ENCODE measurements at places on chromosomes 4 and X.

DNA sequence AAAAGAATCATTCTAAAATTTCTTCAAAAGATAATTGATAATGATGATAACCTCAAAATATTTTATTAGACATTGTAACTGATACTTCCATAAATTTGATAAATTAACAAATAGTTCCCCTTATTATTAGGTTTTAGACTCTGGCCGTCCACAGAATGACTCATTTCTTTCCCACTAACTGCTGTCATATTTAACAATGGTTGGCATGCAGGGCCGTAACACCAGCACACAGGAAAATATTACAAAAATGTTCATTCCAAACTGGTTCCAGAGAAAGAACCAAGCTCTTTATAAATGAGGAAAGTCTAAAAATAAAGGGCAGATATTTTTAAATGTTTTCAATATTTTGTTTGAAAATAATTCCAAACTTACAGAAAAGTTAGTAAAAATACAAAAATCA, 28.2 kb downstream of the WDFY3 start:
- no peak for DNase-seq

DNA sequence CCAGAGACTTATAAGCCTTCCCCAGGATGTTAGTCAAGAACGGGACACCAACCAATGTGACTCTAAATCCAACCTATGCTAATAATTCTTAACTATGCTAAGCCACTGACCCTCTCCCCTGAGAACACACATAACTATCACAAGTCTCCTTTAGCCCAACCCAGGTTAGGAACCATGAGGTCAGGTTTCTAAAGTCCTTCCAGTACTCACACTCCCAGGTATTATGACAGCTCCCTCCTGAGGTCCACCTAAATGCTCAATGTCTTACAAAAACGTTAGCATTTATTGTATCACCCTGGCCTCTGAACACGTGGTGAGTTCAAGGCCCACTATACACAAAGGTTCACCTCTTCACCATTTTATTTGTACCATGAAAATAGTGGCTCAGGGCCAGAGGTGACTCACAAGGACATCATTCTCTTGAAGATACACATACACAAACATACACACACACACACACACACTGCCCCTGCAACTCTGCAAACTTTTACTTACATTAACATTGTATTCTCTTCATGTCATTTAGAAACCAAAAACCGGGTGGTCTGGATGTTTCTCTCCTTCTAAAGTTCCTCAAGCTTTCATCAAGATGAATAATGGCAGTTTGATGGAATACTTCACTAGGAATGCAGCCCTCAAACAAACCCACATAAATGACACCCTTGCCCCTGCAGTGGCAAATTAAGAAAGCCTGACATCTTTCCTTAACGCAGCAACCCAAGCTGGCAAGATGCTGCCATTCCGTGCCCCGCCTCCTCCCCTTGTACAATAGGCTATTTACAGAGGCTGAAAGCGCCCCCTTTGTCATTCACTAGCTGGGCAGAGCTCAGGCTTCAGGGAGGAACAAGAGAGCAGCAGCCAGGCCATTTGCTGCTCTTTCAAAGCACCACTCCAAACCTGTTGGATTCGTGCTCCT, 17.7 kb downstream of the ACSL1 start:
- no peak for DNase-seq

- no peak for DNase-seq
Measured at GRCh38 chrX:39954851-39955250, 142.9 kb downstream of the BCOR start.

DNA sequence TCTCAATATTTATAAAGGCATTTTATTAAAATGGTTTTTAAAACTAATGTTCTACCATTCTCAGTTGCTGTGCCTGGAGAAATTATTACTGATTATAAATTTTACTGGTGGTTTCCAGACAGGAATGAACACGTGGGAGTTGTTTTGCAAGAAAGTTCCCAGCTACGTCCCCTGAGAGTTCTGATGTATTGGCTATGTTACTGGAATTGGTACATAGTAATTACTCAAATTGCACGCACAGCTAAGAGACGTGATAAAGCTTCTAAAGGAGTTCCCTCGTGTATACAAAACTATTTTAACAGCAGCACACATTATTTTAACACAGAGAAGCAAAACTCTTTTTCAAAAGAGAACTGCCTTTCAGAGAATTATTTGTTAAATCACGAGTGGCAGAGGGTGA, 292.2 kb downstream of the NLGN4X start:
- DNase-seq = no peak

GRCh38 chr4:154779362-154779947, 1.6 kb upstream of the RBM46 start:
- no peak for DNase-seq

DNA sequence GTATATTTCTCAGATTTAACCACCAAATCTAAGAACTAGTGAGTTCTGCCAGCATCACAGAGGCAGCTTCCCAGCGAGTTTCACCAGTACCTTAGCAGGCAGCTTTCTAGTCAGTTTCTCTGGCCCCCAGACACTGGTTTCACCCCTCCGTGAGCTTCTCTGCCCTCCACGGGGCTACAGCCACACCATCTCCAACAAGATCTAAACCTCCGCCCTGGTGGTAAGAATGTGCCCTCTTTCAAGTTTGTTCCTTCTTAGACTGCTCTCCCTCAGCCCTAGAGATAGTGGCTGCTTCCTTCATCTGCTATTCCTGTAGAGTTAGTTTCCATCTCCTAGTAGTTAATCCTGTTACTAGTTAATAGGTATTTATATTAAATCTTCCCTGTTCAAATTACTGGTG, 60.5 kb upstream of the TAB3 start:
- DNase-seq = no peak

DNA sequence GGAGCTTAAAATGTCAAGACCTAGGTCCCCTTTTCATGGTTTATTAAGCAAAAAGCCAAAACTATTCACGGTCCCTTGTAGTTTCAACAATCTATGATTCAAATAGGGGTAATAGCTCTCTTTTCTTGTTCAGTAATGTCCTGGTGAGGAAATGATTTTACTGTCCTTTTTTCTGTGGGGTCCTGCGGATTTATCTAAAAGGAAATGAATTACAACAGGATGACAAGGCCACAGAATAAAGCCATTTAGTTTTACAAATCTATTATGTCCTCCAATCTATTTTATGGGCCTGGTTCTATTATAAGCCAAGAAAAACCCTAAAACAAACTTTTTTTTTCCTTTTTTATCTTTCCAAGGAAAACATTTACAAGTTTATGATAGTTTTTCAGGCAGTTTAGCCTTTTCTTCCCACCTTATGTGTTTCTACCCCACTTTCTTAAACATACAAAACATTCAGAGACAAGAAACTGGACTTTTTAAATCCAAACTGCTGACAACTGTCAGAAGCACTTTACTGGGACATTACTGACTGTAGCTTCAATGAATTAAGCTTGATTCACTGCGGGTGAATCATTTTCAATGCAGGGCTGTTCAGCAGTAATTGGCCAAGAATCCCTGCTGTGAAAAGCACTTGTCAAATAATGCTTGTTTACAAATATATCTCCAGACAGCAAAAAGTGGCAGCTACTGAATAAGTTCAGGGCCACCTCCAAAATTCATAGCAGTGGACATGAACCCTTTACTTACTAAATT, 4.3 kb downstream of the EPHA5 start:
- no peak for DNase-seq

DNA sequence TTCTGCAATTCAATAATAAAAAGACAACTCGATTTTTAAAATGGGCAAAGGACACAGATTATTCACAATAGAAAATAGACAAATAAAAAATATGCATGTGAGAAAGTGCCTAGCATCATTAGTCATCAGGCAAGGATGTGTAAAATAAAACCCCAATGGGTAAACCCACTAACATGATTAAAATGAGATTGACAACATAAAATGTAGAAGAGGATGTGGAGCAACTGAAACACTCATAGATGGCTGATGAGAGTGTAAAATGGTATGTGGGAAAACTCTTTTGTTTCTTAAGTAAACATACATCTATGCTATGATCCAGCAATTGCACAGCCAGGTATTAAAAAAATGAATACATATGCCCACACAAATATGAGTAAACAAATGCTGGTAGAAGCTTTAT, 177.6 kb downstream of the IQCM start:
- DNase-seq = no peak

DNA sequence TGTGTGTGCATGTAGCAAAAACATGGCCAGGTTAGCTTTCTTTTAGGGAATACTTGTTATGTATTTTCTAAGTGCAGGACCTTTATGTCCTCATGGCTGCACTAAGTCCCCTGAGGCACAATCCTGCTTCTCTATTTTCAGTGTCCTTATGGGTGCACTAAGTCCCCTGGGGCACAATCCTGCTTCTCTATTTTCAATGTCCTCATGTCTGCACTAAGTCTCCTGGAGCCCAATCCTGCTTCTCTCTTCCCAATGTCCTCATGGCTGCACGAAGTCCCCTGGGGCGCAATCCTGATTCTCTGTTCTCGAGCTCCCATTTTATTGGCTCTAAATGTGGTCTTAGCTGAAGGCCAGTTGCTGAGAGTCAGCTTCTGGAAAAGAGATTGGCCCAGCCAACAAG, 49.7 kb upstream of the GPRIN3 start:
- no peak for DNase-seq

DNA sequence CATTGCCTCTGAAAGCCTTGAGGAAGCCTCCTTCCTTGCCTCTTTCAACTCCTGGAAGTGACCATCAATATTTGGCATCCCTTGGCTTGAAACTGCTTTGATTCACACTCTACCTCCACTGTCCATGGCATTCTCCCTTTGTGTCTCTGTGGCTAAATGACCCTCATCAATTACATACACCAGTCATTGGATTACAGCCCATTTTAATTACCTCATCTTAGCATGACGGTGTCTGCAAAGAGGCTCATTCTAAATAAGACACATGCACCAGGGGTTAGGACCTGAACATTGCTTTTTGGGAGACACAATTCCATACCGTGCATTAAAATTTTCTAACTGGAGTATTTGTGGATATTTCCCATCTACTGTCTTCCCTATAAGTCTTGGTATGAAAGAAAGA, 60.7 kb upstream of the FAM9A start:
- DNase-seq = no peak

Data from DMS79 (cell line).